MCF 10A (cell line): ENCODE measurements at places on chromosomes 4 and X. TPM values are rescaled to one million over a fixed set of nuclear protein-coding genes. Genes with fewer than 3 reads are reported as not detected.

DNA sequence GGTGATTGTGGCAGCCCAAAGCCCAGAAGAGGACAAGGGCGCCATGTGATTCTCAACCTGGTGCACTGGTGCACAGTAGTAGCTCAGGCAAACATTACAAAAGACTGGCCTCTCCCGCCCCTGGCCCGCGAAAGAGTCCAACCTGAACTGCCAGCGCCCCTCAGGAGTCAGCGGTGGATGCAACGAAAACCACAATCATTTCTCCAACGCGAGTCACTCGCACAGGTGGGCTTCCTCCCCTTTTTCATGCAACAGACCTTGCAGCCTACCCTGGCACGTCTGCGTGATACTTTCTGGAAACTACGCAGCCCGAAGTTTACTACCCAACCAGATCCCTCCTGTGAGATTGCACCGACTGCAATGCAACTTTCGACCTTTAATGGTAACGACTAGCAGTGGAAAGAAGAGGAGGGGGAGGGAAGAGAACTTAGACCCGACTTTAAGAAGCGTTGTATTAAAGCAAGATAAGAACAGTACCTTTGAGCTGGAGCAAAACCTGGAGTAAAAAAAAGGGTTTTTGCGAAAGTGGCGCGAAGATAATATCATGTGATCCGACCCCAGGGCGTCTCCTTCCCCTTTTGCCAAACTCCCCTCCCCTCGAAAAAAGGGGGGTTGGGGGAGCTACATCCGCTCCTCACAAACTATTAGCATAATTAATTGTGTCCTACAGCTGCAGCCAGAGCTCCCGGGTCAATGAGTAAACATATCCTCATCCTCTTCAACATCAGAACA lies 63.3 kb upstream of the CCDC160 start:
- no peak for DNase-seq
- no peaks in the 10 kb centered on the region for H3K4me1 ChIP-seq
- H3K4me3 ChIP-seq: no peak overlapping the region
- H3K36me3 ChIP-seq: no peaks in the 10 kb centered on the region
- no peak overlapping the region for H3K27ac ChIP-seq
- H3K27me3 ChIP-seq: peaks cover 62% of the 10 kb centered on the region

- H3K36me3 ChIP-seq: no peaks in the 10 kb centered on the region
- no peak for DNase-seq
- no peak overlapping the region for H3K4me3 ChIP-seq
- no peaks in the 10 kb centered on the region for H3K4me1 ChIP-seq
Measured at GRCh38 chr4:16674082-16674481, 224.4 kb downstream of the LDB2 start.

NDNF gene
- 0.42 TPM in 1 of 2 replicates, not detected in the other for total RNA-seq

DNA sequence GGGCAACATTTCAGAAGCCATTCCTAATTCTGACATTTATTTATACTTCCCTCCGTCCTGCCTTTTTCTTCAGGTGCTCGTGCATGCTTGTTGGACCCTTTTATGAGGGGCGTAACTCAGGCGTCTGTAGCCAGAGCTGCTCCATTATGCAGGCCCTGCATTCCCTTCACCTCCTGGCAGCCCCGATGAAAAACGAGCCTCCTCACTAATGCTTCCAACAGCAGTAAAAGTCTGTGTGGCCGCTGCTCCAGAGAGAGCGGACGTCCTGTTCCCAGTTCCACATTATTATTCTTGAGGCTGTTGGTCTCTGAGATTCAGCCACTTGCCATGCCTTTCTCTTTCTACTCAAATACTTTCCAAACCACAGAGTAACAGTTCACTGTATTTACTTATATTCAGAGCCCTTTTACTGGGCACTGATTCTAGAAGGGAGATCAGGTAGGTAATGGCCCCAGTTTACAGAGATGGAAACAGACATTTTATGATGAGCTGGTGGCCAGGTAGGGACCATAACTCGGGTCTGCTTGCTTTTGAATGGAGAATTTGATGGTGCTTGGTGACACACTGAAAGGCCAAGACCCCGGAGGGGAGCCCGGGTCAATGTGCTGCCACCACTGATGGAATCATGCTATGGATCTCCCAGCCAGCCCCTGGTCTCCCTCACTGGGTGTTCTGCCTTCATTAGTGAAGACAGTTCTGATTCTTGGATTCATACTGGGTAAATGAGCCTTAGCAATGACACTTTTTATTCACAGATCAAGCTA lies 101.0 kb downstream of the GATB start:
- no peak overlapping the region for H3K4me3 ChIP-seq
- no peaks in the 10 kb centered on the region for H3K27me3 ChIP-seq
- H3K4me1 ChIP-seq: no peaks in the 10 kb centered on the region
- H3K27ac ChIP-seq: no peak overlapping the region
- H3K36me3 ChIP-seq: peaks cover 35% of the 10 kb centered on the region
- DNase-seq: no peak

DNA sequence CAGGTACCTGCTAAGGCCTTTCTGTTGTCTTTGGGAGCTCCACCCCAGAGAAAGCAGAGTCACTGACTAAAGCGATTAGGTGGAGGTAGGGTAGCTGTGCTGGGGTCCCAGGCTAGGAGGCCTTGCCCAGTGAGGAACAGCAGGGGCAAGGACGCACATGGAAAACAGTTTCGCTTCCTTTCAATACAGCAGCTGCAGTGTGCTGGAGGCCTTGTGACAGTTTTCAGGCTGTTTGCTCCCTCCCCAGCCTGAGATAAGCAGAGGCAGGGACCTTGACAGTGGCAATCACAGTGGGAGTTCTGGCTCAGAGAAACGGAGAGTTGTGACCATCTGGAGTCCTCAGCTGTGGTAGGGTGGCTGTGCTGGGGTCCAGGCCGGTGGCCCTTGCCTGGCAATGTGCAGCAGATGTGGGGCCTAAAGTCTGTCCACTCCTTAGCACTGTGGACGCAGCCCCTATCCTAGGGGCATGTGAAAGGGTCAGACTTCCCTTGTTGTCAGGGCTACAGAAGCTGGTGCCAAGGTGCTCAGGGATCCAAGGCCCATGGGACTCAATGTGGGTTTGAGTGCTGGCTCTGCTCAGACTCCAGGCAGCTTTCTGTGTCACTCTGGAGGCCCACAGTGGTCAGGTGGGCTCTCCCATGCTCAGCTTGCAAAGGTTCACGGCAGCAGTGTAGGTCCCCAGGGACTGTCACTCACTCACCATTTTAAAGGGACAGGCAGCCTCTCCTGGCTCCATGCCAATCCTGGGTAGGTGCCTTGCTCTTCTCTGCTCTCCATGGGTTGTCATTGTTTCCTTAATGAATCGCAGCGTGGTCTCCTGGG lies 534.9 kb upstream of the FMR1 start:
- peak; percentile 4 for DNase-seq
- H3K27ac ChIP-seq: no peak overlapping the region
- H3K4me3 ChIP-seq: no peak overlapping the region
- no peaks in the 10 kb centered on the region for H3K4me1 ChIP-seq
- H3K36me3 ChIP-seq: no peaks in the 10 kb centered on the region

DNA sequence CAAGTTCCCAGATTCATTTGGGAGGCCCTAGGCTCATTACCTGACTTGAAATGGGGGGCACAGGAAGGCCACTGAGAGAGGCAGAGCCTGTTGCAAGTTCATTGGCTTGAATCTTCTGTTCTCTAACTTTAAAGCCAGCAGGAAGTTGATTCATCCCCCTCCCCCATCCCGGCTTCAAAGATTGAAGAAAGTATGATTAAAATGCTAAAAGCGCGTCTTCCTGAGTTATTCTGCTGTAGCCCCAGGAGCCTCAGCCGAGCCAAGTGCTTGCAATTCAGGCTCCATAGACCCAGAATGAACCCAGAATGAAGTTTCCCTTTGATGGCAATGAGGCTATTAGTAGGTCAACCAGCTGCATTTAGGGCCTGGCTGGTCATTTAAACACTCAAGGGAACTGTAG lies 14.7 kb downstream of the CHST7 start:
- peaks cover 25% of the 10 kb centered on the region for H3K27me3 ChIP-seq

DNA sequence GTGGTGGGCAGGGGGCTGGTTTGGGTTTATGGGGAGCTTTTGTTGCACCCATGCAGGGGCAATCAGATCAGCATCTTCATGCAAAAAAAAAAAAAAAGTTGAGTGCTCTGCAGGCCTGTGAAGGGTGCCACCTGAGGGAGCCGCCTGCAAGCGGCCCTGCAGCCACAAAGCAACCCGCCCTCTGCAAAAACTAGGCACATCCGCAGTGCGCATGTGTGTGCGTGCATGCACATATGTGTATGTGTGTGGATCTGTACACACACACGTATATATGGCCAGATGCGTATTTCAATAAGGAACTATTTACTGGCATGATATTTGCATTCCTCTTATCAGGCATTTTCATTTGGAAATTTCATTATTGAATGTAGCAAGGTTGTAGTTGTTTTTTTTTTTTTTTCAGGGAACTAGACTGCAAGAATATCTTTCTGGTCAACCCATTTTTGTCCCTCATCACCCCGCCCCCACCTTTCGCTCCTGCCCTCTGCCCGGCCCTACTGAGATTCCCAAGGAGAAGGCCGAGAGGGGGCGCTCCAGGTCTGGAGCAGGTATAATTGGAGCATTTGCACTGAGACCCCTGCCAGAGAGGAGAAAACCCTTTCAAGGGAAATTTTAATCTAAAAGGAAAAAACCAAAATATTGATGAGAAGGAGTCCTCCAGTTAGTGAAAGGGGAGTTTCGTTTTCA lies 18.1 kb downstream of the CCNQ start:
- no peak overlapping the region for H3K4me3 ChIP-seq
- H3K27ac ChIP-seq: no peak overlapping the region
- H3K27me3 ChIP-seq: no peaks in the 10 kb centered on the region
- H3K4me1 ChIP-seq: no peaks in the 10 kb centered on the region

DNA sequence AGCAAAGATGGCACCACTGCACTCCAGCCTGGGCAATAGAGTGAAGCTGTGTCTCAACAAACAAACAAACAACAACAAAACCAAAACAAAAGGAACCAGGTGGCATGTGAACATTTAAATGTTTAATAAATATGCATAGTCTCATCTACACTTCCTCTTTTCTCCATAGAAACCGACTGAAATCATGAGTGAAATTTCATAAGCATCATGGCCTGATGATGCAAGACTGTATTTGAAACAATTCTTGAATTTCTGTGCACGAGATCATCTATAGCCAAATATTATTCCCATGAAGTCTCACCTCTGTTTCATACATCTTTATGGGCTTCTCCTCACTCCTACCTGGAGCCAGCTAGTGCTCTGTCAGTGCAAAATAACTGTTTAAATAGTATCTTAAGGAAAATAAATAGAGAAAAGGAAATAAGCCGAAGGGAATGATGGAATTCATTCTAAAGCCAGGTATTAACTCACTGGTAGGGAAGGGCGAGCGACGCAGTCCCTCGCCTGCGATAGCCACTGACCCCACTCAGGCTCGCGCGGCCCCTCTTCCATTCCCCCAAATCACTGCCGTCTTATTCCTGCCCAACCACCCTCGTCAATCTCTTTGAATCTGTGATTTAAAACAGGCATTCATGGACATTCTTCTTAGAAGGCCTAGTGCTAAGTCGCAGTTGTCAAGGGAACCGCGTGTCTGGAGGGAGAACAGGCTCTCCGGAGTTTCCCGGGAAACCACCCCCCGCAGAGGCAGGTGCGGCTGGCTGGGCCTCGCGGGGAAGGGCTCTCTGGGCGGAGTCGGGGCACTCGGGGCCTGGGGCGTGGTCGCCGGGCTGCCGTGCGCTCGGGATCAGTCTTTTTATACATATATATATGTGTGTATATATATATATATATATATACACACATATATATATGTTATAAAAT lies 52.4 kb upstream of the TRIM2 start:
- DNase-seq: no peak
- no peaks in the 10 kb centered on the region for H3K27me3 ChIP-seq
- H3K27ac ChIP-seq: no peak overlapping the region
- H3K4me3 ChIP-seq: peak overlapping the region; percentile 81
